Islet precursor cell (in vitro differentiated cells): ENCODE measurements at places on chromosomes 5 and 9.

DNA sequence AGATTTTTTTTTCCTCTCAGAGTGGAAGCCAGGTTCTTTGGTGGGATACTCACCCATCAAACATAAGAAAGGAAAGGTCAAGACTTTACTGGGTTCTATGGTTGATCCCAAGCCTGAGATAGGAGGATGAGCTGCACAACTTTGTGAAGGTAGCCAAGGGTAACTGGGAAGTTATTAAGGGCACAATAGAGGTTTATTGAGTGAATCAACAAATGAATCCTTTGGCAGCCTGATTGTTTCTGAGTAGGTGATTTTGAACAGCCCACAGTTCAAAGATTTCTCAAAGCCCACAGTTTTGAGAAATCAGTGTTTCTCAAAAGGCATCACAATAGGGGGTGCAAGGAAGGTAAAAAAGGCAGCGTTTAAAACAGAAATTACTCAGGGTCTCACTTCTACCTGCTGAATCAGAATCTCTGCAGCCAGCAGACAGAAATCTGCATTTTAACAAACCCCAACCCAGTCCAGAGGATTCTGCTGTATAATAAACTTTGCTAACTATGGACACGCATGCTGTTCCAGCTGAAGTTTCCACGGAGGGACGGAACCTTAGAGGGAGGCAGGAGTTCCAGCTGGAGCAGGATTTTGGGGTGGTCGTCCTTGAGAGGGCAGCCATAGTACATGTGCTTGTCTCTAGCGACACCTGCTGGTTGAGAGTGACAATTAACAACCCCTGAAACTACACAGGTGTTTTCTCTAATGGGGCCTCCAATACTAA lies 32.7 kb upstream of the FSD1L start:
- DNase-seq: peak; percentile 67

DNA sequence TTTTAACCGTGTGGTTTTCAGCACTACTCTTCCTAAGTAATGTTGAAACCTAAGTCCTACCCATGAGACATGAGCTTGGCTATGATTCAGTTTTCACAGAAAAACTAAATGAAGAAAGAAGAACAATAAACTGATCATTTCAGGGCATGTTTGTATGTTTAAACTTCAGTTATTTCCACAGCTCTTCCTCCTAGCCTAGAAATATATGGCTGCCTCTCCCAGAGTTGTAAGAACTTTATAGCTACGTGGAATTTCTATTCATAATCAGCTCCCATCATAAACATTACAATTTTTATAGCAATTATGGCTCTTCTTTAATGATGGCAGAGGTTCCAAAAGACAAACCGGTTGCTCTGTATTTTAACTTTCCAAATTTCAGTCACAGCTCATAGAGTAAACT lies 314.7 kb upstream of the ADAMTSL1 start:
- no peak for DNase-seq

DNA sequence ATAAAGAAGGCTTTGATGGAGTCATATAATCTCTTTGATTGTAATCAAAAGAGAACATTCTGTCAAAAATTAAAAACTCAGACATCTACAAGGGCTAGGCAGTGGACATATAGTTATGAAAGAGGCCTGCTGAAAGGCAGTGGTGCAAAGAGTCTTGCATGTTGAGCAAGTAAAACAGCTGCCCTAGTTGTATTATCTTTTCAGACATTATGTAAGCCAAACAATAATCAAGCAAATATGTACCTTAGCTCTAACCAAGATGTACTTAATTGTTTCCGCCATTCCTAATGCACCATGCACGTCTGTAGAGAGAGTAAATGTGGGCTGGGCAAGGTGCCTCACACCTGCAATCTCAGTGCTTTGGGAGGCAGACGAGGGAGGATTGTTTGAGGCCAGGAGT lies 14.3 kb downstream of the GAPT start:
- no peak for DNase-seq

DNA sequence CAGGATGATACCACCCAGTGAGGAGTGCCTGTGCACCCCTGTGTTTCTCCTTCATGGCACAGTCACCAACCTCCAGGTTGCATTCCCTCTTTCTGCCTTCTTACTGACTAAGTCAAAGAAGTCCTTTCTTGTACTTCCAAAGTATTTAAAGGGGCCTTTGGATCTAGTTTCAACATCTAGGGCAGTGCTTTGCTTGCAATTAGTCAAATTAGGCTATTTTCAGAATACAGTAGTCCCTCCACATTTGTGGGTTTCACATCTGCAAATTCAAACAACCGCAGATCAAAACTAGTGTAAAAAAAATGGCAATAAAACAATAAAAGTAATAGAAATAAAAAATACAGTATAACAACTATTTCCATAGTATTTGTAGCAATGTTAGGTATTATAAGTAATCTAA lies 333.9 kb upstream of the SEMA6A start:
- DNase-seq: no peak

DNA sequence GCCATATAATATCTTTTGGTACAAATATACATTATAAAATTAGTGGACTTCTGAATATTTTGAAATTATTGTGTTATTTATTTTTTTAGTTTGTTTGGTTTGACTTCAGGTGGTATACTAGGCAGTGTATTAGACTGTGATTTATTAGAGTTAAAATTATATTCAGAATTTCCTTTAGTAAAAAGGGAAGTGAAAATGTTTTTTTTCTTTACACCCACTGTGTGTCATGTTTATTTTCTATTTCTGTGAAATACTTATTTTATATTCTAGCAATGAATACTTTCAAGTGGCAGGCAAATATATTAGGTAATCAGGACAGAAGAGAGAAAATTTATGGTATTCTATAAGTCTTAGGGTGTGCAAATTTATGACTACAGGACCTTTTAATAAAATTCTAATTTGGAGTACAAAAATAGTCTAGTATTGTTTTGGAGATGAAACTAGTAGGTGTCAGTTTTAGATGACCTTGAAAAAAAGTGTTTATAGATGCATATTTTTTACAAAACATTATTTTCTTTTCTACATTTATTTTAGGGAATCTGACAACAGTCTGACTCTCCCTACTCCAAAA lies 8.8 kb downstream of the CSNK1G3 start:
- DNase-seq: no peak

GRCh38 chr9:20524776-20525175 lies 97.5 kb downstream of the MLLT3 start:
- DNase-seq: no peak

DNA sequence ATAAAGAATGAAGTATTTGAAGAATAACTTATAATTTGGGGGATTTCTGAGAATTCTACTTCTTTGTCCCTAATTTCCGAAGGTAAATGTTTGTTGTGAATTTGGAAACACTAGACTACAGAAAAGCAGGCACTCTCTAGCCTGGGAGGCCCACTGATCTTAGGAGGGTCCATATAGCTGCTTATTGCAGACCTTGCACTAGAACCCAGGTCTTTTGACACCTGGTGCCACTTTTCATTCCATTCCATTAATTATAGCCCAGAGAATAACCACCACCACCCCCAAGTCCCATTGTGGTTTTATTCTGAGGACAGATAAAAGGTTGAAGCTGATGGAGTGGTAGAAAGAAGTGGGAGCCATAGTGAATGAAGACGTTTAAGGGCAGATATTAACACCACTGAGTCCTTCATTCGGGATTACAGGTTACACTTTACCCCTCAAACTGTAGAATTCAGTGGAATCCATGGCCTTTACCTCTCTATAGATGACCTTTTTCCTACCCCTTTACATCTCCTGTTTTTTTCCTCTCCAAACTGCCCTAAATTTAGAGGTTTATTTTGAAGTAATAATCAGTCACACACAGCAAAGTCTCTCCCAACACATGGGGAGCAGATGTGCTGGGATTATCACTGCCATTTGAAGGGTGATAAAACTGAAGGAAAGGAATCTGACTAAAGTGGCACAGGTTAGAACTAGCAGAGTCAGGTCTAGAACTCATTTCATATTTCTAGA lies 12.0 kb upstream of the PSMD5 start:
- DNase-seq: no peak

DNA sequence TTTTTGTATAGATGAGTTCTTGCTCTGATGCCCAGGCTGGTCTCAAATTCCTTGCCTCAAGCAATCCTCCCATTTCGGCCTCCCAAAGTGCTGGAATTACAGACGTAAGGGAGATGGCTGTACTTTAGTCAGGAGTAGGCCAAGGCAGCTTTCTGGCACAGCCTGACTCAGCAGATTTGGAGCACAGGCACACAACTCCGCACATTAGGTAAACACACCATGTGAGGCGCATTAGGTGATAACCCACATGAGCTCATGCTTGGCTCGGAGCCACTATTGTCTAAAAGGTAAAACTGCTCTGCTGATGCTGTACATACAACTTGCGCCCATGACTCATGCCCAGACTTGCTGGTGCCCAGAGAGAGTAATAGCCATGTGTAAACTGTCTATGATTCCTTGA lies 1157.9 kb downstream of the TAF11L14 start:
- DNase-seq: no peak

DNA sequence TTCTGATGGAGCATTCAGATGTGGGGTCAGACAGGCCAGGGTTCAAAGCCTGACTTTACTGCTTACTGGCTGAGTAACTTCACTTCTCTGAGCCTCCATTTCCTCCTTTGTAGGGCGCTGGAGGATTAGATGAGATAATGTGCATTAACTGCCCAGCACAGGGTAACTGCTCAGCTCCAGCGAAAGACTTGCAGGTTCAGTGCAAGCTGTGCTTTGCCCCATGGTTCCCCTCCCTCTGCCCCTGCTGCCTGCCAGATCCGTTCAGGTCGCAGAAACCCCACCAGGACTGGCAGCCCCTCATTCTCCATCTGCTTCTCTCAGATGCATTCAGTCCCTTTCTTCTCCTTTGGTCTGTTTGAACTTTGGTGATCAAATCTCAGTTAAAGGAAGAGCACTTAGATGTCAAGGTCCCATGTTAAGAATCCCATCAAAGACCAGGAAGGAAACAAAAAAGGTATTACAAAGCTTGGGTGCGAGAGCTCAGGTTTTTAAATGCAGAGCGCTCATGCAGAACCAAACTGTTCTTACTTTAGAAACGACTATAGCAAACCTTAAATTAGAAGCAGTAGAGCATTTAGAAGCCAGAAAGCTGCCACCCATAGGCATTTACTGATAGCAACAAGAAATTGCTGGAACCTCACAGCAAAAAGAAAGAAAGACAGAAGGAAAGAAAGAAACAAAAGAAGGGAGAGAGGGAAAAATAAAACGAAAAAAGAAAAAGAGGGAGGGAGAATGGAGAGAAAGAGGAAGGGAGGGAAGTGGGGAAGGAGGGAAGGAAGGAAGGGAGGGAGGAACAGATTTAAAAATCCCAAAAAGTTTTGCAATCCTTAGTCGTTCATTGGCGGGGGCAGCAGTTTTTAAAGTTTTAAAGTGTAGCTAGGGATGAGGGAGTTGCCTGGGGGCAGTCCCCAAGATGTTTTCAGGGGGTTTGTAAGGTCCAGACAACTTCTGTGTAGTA lies 23.5 kb downstream of the AFAP1L1 start:
- DNase-seq: no peak

DNA sequence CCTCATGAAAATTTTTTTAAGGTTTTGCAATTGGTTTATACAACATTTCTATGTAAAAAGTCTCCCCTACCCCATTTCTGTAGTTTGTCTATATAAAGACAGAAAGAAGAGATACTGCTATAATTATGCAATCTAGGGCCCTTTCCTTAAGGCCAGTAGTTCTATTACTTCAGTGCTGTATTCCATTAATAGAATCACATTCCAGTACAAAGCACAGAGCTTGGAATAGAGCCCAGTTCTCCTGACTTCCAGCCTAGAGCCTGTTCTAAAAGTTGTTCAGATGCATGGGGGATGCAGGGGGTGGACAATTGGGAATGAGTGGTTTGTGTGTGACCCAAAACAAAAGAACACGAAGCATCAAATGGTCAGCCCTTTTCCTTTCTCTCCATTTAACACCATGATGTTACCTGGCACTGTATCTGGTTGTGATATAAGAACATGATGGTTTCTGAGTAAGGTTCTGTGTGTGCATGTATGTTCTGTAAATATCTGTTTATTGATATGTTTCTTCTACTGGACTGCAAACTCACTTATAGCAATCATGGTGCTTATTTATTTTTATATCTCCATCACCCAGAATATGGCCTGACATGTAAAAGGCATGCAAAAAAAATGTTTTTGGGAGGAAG lies 8.2 kb upstream of the GRAMD2B start:
- no peak for DNase-seq

DNA sequence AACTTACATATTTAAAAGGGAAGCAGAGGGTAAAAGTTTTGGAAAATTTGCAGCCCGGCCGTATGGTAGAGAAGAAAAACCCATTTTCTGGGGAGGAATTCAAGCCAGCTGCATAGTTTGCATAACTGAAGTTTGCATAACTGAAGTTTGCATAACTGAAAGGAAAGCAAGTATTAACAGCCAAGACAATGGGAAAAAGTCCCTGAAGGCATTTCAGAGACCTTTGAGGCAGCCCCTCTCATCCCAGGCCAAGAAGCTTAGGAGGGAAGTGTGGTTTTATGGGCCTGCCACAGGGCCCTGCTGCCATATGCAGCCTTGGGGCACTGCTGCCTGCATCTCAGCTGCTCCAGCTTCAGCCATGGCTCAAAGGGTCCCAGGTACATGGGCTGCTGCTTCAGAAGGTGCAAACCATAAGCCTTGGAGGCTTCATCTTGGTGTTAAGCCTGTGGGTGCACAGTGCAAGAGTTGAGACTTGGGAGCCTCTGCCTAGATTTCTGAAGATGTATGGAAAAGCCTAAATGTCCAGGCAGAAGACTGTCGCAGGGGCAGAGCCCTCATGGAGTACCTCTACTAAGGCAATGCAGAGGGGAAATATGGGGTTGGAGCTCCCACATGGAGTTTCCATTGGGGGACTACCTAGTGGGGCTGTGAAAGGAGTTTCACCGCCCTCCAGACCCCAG lies 36.9 kb upstream of the CXCL14 start:
- DNase-seq: peak; percentile 42

DNA sequence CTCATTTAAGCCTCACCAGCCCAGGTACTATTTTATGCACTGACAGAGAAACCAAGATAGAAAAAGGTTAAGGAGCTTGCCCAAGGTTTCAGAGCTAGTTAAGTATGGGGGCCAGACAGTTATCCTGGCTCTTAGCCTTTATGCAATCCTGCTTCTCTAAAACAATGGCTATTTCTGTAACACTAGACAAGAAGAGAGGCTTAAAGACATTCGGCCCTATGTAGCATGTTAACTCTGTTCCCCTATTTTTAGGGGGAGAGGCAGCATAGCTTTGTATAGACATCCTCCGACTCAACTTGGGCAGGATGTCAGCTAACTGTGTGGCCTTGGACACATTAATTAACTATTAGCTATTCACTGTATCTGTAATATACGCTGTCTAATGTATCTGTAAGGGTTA lies 54.6 kb downstream of the LHFPL2 start:
- no peak for DNase-seq
